Vagina (tissue), 2 donors: ENCODE measurements at places on chromosomes 12 and 14.
A peak's percentile ranks its signal among the peaks of the same experiment; 100 is the strongest.

GRCh38 chr14:76937181-76938091, 91.1 kb downstream of the IRF2BPL start:
- DNase-seq, result no peak

- DNase-seq, result no peak
Measured at GRCh38 chr12:72777806-72778205, 505.6 kb downstream of the TRHDE start.

DNA sequence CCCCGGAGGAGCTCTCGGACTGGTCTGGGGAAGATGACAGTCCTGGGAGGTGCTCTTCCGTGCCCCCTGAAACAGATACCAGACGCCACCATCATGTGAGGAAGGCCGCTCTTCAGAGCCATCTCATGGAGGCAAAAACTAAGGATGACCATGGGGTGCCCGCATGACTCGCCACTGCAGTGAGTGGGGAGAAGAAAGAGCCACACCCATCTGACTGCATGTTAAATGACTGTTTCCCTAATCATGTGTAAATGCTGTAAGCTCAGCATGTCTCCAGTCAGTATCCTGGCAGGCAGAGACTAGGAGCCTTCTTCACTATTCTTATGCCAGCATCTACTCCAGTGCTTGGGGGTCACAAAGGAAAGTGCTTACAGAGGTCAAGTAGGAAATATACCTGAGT, 4.0 kb downstream of the STON2 start:
- DNase-seq, result no peak

GRCh38 chr12:89825591-89826449, 117.2 kb upstream of the ATP2B1 start:
- no peak for DNase-seq

GRCh38 chr12:121812320-121812871, 8.6 kb downstream of the SETD1B start:
- DNase-seq, result no peak

- peak; percentile 64 for DNase-seq
Measured at GRCh38 chr14:95814363-95815225, 62.0 kb upstream of the TUNAR start.

GRCh38 chr12:82857911-82858533, 171.3 kb downstream of the TMTC2 start:
- DNase-seq, result no peak

DNA sequence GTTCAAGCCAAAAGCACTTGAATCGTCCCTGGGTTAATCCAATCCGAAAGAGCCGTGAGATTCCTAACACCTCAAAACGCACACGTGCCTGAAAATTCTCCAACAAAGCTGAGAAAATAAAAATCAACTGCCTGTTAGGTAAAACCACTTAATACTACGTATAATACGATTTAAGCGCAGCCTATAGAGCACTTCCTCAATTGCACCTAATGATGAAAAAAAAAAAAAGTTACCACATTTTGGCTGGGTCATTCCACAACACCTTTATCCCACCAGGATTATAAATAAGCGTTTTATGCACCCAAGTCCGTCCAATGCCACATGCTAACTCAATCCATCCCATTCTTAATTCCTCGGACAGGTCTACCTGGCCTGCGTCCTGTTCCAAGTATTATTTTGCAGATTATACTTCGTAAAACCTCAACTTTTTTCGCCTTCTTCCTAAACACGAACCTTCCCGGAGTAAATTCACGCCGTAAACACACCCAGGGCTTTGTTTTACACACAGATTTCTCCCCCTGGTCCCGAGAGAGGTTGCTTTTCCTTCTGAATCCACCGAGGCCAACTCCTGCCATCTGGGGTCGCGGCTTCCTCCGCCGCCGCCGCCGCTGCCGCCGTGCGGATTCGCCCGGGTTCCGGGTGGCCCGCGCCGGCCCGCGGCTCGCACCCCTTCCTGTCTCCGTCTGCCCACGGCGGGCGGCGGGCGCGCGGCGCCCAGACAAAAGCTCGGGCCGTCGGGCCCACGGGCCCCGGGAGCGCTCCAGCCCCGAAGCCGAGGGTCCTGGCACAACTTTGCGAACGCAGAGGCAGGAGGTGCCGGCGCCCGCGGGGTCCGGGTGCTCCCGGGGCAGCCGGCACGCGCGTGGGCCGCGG, 66.2 kb downstream of the RNF34 start:
- no peak for DNase-seq

DNA sequence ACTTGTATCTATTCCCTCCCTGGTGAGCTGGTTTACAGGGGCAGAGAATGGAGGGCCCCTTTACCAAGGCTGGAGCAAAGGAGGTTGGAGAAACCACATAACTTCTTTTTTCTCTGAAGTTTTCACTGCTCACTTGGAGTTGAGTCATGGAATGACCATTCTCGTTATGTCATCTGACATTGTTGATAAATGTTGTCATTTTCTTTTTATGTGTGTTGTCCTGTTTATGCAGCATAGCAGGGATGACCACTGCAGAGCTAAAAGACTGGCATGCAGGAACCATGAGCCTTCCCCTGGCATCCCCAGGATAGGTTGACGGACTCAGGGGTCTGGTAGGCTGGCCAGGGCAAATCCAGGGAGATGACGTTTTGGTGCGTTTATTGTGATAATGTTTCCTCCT, 256.8 kb upstream of the DDHD1 start:
- DNase-seq, result no peak

- DNase-seq, result no peak
Measured at GRCh38 chr12:123265851-123266678, 5.6 kb downstream of the CDK2AP1 start.

- DNase-seq, result no peak
Measured at GRCh38 chr12:110556705-110557104, 26.4 kb downstream of the PPTC7 start.

DNA sequence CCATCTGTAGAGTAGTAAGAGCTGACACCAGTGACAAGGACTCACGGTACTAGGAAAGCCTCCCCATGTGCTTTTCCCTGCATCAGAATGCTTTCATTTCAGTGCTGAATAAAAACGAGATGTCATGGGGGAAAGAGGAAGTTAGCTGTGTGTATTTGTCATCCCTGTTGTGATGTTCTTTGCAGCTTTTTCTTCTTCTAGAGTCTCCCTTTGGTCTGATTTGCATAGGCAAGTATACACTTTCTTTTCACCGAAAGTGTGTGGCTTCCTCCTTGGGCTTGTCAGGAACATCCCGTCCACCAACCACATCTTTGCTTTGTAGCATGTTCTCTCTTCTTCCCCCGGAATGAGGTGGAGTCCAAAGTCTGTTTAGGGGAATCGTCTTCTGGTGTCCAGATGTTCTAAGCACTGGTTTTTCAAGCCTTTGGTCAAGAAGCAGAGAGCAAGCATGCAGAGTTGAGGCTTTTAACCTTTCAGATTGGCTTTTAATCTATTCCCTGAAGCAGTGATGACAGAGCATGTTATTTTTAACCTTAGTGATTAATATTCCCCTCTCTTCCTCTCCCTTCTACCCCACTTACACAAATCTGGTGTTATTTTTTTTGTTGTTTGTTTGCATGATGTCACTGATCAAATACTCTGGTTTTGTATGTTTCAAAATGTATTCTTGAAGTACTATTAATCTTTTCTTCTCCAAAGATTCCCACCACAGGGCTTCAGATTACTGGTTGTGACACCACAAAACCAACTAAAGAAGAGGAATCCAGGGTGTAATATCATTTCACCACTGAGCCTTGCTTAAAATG, 163.4 kb downstream of the SAMD4A start:
- no peak for DNase-seq

DNA sequence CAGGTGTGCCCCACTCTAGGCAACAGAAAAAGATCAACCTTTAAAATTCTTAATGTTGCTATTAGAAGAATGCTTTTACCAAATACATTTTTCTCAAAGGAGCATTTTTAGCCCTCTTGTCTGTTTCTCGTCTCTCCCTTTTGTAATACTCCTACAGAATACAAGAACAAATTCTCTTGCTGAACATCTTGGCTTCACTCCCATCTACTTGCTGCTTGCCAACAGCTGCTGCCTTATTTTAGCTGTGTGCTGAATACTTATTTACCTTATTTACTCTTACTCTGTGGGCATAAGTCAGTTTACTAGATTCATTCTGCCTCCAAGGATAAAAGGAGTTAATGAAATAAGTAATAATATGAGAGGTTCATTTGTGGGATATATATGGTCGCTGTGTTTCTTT, 70.8 kb downstream of the POLR3B start:
- no peak for DNase-seq

- DNase-seq, result no peak
Measured at GRCh38 chr14:81127785-81128184, 93.0 kb downstream of the GTF2A1 start.

- no peak for DNase-seq
Measured at GRCh38 chr12:22491034-22491433, 53.3 kb downstream of the C2CD5 start.

DNA sequence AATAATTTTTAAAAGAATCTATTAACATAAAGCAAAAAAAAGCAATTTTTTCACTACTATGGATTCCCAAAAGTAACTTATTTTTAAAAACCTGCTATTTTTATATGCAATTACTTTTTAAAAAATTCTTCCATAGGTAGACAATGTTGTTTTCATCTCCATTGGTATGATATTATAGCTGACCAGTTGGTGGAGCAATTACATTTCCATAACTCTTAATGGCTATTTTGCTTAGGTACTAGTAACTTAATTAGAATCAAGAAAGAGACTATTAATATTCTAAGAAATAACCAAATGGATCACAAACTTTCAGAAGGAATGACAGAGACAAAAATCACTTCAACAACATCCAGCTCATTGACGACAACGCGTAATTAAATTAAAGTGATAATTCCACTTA, 64.7 kb upstream of the PTCSC3 start:
- no peak for DNase-seq

DNA sequence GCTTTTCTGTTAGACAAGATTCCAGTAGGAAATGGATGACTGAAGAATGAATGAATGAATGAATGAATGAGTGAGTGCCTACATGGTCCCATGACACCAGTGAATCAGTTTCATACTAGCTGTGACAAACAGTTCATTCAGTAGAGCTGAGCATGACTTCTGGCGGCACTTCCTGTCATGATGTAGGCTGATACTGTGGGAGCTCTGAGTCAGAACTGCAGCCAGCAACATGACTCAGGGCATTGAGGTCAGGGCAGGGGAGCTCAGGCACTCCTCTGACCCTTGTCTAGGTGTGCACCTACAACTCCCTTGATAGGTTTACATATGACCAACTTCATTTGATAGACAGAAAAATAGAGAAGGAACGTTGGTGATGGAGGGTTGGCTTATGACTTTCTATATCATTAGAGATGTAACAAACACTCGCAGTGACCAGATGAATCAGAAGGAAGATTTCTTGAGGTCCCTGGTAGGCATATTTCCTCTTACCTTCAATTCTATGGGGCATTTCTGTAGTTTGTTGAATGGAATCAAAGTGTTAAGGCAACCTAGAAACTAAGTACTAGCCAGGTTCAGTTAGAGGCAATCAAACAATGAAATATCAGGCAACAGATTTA, 139.3 kb upstream of the ARHGAP5 start:
- DNase-seq, result no peak

GRCh38 chr12:122889761-122890520, 6.0 kb downstream of the VPS37B start:
- no peak for DNase-seq

- no peak for DNase-seq
Measured at GRCh38 chr12:5577741-5578140, 145.8 kb downstream of the NTF3 start.

- no peak for DNase-seq
Measured at GRCh38 chr12:49652921-49653520, 29.7 kb downstream of the PRPF40B start.

GRCh38 chr12:6343518-6343917, 1.6 kb upstream of the TNFRSF1A start:
- DNase-seq, result no peak

DNA sequence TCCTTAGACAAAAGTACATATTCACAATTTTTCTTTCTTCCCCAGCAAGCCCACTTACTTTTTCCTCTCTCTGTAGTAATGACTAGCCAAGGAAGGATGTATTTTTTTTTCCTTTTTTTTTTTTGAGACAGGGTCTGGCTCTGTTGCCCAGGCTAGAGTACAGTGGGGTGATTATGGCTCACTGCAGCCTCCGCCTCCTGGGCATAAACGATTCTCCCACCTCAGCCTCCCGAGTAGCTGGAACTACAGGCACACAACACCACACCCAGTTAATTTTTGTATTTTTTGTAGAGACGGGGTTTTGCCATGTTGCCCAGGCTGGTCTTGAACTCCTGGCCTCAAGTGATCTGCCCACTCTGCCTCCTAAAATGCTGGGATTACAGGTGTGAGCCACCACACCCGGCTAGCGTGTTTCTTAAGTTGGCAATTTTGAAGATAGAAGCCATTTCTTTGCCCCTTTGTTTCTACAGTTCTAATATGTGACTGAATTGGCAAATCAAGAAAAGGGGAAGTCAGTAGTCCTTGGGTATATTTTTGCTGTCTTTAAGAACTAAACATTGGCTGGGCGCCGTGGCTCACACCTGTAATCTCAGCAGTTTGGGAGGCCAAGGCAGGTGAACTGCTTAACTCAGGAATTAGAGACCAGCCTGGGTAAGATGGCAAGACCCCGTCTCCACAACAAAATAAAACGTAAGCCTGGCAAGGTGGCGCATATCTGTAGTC, 3.2 kb upstream of the NACA start:
- no peak for DNase-seq

DNA sequence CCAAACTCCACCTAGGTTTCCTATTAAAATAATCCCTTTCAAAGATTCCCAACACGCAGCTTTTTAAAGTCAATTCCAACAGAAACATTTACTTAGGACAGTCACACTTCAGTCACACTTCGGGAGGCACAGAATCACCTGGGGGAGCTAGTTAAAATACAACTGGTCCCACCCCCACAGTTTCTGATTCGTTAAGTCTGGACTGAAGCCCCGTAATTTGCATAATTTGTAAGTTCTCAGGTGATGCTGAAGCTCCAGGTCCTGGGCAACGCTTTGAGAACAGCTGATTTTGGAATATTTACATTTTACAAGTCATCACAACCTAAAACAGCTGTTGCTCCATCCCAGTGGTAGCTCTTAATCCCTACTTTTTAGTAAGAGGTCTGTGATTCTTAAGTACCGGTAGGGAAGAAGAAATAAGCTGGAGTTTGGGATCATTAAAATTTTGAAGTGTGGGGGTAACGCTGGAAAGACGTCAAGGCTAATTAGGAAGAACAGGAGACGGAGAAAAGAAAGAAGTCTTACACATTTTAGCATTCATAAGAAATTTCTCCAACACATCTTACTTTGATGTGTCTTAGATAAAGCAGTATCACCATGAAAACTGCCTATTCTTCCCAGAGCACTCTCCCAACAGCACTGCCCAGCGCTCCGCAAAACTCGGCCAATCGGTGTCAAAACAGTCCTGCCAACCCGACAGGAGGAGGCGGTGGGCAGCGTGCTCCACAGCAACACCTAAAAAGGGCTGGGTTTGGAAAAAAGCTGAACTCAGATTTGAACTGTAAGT, 1.1 kb downstream of the IPO8 start:
- DNase-seq, result no peak

- no peak for DNase-seq
Measured at GRCh38 chr14:61832783-61833182, 70.6 kb downstream of the SNAPC1 start.

GRCh38 chr12:1760566-1761382, 59.6 kb upstream of the LRTM2 start:
- no peak for DNase-seq

GRCh38 chr12:58818546-58818945, 101.8 kb downstream of the LRIG3 start:
- no peak for DNase-seq
